T1000 (cell line): ENCODE measurements at places on chromosomes 12 and 14.

DNA sequence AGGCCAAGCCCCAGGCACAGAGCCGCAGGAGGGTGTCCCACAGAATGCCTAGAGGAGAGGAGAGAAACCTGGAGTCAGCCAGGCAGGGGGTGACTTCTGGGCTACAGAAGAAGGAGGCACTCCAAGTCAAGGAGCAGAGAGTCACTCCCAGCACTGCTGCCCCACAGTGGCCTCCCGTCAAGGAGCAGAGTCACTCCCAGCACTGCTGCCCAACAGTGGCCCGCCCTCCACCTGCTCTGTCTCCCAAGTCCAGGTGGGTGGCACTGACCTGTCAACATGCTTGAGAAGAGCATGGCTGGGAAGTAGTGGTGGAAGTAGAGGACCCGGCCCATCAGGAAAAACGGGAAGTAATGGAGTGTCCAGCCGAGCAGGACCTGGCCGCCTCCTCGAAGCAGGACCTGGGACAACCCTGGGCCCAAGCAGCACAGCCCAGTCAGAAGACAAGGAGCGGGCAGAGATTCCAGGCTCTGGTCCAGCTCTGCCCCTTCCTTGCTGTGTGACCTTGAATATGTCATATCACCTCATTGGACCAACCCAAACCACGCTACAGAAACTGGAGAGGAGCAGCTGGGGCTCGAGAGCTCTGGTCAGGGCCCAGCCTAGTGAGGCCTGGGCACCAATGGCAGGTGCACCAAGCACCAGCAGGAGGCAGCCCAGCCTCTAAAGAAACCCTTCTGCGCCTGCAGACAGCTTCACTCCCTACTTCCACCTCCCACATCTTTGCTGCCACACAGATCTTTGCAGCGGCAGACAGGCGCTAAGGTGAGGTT lies 7.6 kb upstream of the NGB start:
- no peak for DNase-seq

DNA sequence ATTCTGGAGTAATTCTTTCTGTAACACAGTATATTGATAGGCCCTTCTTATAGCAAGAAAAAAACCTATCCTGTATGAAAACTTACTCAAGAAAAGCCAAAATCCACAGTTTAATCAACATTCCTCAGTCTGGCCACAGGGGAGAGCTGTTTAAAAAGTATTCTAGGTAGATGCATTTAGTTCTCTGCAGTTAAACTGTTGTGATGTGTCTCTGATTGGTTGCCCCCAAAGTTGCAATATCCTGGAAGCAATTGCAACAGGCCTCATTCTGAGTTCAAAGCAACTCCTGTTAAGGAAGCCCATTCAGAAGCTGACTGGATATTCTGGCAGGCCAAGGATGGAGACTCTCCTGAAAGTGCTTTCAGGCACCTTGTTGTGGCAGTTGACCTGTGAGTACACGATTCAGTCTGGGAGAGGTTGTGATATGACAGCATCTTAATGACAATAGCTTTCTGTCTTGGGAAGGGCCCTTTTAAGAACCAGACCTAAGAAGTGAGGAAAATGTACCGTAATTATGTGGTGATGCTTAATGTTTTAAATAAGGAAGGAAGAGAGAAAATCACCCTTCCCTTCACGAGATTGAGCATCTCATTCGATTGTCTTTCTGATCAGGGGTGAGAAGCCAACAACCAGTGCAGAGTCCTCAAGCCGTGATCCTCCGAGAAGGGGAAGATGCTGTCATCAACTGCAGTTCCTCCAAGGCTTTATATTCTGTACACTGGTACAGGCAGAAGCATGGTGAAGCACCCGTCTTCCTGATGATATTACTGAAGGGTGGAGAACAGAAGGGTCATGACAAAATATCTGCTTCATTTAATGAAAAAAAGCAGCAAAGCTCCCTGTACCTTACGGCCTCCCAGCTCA lies 420.7 kb downstream of the DAD1 start:
- no peak for DNase-seq

DNA sequence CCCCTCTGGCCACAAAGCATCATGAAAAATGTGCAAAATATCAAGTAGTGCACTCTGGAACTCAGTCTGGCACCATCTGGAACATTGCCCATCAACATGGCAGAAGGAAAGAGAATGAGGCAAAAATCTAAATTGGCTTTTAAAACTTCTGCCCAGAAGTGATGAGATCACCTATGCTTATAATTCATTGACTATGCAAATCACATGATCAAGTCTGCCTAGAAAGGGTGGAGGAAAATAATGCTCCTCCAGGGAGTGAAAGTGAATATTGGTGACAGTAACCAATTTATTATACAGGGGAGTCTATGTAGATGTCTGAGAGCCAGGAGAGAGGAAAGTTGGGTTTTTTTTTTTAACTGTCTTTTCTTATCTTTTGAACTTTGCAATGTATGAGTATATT lies 73.3 kb upstream of the HIF1A start:
- DNase-seq, result no peak

GRCh38 chr12:68359674-68360073 lies 27.5 kb upstream of the MDM1 start:
- no peak for DNase-seq

DNA sequence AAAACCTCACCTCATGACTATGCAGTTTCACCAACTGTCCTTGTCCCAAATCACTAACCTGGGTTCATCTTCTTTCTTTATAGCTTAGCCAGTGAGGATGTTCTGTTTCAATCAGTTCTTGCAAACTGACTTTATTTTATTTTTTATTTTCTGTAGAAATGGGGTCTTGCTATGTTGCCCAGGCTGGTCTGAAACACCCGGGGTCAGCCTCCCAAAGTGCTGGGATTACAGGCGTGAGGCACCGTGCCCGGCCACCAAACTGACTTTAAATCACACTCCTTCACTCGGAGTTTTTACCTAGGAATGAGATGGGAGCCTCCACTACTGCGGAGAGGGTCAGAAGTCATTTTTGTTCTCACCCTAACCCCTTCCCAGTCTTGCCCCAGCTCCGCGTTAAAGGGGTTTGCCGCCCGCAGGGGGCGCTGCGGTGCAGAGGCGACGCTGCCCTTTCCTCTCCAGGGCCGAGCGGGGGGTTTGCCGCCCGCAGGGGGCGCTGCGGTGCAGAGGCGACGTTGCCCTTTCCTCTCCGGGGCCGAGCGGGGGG lies 7.0 kb upstream of the B4GALNT3 start:
- DNase-seq, result no peak

DNA sequence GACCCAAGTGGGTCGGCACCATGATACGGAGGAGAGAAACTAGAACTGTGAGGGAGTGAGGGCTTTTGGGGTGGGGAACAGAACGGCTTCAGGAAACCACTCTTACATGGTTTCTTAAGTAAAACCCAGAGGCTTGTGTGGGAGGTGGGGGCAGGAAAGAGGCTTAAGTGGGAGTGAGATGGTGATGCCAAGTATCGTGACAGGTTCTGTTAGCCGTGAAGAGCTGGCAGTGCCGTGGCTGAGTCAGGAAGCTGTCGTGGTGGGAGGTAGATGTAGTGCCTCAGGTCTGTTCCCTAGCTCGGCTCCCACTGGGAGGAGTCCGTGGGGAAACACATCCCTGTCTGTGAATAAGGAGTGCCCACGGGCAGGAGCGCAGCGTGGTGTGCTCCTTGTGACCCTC lies 185.8 kb upstream of the FKBP4 start:
- no peak for DNase-seq

- DNase-seq, result no peak
Measured at GRCh38 chr14:100855256-100855930, 29.5 kb downstream of the MEG3 start.

DNA sequence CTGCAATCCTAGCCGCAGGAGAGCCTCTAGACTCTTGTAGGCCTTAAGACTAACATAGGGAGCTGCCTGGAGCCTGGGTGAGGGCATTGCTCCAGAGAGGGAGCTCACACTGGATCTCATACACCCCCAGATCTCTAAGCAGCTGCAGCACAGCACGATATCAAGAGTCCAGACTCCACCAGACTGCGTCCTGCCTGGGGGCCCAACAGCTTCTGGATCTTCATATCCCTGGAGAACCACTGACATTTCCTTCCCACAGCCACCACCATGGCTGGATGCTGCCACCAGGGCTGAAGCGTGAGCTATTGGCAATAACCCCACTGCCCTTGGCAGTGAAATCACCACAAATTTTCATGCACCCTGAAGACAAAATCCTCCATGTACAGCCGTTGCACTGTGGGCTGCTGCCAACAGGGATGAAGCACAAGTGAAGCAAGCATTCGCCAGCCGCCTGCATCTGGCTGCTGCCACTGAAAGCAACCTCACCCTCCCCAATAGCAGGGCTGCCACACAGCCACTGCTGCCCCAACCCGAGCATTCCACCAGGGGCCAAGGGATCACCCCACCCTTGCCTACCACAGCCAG lies 28.2 kb downstream of the CACNA2D4 start:
- no peak for DNase-seq

GRCh38 chr12:14395074-14395778 lies 29.7 kb downstream of the ATF7IP start:
- DNase-seq, result no peak

- no peak for DNase-seq
Measured at GRCh38 chr14:80627745-80628144, 313.8 kb downstream of the CEP128 start.

DNA sequence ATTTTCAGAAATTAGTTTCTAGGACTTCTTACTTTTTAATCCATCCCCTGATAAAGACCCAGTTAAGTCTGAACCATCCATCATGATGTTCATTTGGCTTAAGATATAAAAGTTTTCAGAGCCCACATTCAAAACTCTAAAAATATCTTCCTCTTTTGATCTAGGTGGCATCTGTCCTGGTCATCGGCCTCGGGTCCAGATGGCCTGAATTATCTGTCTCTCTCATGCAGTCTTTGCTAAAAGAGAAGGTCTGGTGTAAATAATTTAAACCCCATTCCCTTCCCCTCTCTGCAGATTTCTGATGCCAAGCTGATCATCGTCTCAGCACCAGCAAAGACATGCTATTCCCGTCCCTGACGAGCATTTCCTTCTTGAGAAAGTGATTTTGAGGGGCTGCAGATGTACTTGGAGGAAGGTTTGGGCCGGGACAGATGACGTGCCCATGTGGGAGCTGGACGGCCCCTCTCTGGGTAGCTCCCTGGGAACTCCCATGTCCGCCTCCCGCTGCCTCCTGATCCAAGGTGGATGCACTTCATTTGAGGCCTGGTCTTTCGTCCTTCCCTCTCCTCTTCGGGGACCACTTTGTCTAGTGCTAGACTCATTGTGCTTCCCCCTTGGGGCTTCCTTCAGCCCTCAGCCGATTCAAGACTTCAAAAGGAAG lies 173.0 kb upstream of the PRMT8 start:
- DNase-seq, result no peak

DNA sequence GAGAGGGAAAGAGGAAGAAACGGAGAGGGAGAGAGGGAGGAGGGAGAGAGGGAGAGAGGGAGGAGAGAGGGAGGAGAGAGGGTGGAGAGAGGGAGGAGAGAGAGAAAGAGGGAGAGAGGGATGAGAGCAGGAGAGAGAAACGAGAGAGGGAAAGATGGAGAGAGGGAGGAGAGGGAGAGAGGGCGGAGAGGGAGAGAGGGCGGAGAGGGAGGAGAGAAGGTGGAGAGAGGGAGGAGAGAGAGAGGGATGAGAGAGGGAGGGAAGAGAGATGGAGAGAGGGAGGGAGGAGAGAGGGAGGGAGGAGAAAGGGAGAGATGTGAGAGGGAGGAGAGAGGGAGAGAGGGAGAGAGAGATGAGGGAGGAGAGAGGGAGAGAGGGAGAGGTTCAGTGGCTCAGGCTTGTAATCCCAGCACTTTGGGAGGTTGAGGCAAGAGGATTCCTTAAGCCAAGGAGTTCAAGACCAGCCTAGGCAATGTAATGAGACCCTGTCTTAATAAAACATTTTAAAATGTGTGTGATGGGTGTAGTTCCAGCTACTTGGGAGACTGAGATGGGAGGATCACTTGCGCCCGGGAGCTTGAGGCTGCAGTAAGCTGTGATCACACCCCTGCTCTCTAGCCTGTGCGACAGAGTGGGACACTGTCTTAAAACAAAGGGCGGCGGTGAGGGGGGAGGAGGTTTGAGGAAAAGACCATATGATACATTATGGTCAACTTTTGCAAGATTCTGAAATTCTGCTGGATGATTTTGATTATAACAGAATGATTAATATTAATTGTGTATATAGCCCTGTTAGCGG lies 21.3 kb upstream of the SNRPF start:
- no peak for DNase-seq

DNA sequence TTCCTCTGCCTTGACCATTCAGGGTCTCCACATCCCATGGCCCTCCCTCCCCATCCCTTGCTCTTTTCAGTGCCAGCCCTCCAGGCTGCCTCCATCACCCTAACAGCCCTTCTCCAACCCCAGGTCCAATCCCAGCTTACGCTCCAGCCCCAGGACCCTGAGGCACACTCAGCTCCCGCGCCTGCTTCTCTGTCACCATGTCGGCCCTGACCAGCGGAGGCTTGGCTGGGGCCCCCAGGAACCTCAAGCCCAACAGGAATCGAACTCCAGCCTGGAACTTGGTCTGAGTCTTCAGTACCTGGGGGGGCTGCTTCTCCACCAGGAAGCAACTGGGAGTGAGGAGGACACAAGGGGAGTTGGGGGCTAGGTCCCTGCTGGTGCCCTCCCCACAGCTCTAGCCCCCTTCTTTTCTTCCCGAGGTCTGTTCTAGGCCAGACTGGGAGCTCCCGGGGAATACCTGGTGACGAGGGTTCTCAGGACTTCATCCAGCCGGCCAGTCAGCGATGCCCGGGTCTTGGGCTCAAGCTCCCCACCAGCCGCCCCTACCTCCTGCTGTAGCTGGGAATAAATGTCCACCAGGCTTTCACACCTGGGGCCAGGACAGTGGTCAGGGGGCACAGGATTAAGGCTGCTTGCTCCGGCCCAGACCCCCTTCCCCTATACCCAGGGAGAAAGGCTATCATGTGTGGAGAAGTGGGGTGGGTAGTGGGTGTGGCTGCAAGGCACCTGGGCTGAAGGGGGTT lies 6.0 kb downstream of the STAT6 start:
- DNase-seq, result no peak

GRCh38 chr12:27523305-27523641 lies 733 bp upstream of the PPFIBP1 start:
- DNase-seq, result no peak

- no peak for DNase-seq
Measured at GRCh38 chr12:57764662-57765002, 2.2 kb downstream of the CYP27B1 start.

GRCh38 chr12:12176402-12176801 lies 90.4 kb downstream of the LRP6 start:
- no peak for DNase-seq

DNA sequence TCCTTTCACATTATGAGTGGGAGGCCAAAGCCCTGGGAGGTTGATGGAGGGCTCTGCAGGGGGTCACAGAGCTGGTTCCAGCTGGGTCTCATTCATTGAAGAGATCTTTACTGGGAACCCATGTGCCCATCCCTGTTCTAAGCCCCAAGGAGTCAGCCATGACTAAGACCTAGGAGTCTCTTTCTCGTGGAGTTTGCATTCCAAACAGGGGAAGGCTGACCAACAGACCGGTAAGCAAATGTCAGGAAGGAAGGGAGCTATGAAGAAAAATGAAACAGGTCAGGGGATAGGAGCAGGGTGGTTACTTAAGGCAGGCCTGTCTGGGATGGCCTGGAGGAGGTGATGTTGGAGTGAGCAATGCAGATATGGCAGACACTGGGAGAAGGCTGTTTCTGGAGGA lies 31.5 kb downstream of the SYNDIG1L start:
- DNase-seq, result no peak
